ENCODE measurements at places on chromosomes 4 and X. TPM values are rescaled to one million over a fixed set of nuclear protein-coding genes. Genes with fewer than 3 reads are reported as not detected.
A peak's percentile ranks its signal among the peaks of the same experiment; 100 is the strongest.

- no peaks in the 10 kb centered on the region for H3K27me3 ChIP-seq
- no peak overlapping the region for H3K4me3 ChIP-seq
- H3K4me1 ChIP-seq: no peaks in the 10 kb centered on the region
- H3K27ac ChIP-seq: no peak overlapping the region
- no peak for DNase-seq
- no peaks in the 10 kb centered on the region for H3K36me3 ChIP-seq
Measured at GRCh38 chr4:117491516-117491915, 406.1 kb upstream of the TRAM1L1 start.

DNA sequence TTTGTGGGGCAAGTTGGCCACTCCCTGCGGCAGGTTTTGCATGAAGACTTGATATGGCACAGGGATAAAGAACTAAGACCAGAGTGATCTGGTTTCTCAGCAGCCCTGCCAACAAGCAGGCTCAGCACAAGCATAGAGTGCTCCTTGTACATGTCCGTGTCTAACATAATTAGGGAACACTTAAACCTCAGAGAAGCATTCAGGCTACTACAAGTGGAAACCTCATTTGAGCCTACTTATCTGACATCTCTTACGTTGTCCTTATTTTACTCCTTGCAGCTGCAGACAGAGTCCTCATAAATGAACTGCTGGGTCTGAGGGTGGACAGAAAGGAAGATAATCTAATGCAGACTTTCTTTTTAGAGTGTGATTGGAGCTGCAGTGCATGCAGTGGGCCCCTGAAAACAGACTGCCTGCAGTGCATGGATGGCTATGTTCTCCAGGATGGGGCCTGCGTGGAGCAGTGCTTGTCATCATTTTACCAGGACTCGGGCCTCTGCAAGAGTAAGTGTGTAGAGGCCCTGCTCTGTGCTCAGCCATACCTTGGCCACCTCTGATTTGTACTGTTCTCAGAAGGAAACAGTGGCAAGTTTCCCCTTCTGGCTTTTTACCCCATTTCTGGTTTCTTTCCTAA lies 179.1 kb upstream of the ANXA3 start:
- no peaks in the 10 kb centered on the region for H3K4me1 ChIP-seq
- DNase-seq: no peak
- H3K27me3 ChIP-seq: peaks cover 13% of the 10 kb centered on the region
- H3K36me3 ChIP-seq: no peaks in the 10 kb centered on the region

- H3K4me3 ChIP-seq: no peak overlapping the region
- H3K36me3 ChIP-seq: no peaks in the 10 kb centered on the region
- DNase-seq: no peak
Measured at GRCh38 chr4:31375936-31376335, 655.8 kb downstream of the PCDH7 start.

GRCh38 chr4:35963974-35964515 lies 280.3 kb downstream of the ARAP2 start:
- no peak overlapping the region for H3K4me3 ChIP-seq
- no peak for DNase-seq
- H3K27ac ChIP-seq: no peak overlapping the region
- H3K4me1 ChIP-seq: peaks cover 6% of the 10 kb centered on the region

GRCh38 chrX:68584221-68584620 lies 63.2 kb upstream of the STARD8 start:
- no peak overlapping the region for H3K4me3 ChIP-seq
- no peaks in the 10 kb centered on the region for H3K36me3 ChIP-seq
- H3K27me3 ChIP-seq: no peaks in the 10 kb centered on the region
- DNase-seq: no peak

DNA sequence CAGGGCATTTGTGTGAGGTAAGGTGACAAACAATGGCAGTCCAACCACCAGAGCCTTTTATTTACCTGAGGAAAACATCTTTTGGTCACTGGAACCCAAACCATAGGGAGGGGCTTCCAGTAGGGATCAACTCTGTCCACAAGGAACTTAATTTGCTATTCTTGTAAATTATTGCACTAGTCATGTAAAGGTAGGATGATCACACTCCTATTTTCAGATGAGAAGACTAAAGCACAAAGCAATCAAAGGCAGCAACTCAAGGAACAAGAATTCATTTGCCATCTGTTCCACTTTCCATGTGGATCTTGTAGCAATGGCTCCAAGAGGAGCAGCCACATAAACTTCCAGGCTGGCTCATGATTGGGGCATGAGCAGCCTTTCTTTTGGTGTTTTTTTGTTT lies 35.3 kb downstream of the CD99L2 start:
- H3K27me3 ChIP-seq: no peaks in the 10 kb centered on the region
- H3K27ac ChIP-seq: no peak overlapping the region
- no peak overlapping the region for H3K4me3 ChIP-seq

- no peaks in the 10 kb centered on the region for H3K36me3 ChIP-seq
- no peak overlapping the region for H3K27ac ChIP-seq
- H3K4me1 ChIP-seq: no peaks in the 10 kb centered on the region
- DNase-seq: peak; percentile 49
- H3K4me3 ChIP-seq: no peak overlapping the region
Measured at GRCh38 chrX:153648358-153649177, 1.6 kb downstream of the DUSP9 start.

DNA sequence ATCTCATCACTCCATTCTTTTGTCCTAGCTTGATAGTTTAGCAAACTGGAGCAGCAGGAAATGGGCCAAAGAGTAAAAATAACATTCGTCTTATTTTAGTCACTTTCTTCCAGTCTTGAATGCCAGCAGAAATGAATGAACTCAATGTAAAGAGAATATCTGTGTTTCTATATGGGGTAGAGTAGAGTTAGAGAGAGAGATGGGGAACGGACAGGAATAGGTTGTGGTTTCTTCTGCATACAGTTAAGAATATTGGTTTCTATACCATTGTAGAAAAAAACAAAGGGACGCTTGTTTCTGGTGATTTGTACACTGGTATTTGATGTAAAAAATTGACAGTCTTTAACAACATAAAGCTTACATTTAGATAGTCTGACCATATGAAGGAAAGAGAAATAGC lies 8.9 kb downstream of the GPR174 start:
- peaks cover 21% of the 10 kb centered on the region for H3K36me3 ChIP-seq
- no peak for DNase-seq
- peak overlapping the region; percentile 87 for H3K27ac ChIP-seq
- H3K4me3 ChIP-seq: peak overlapping the region; percentile 80
- peaks cover 9% of the 10 kb centered on the region for H3K27me3 ChIP-seq

DNA sequence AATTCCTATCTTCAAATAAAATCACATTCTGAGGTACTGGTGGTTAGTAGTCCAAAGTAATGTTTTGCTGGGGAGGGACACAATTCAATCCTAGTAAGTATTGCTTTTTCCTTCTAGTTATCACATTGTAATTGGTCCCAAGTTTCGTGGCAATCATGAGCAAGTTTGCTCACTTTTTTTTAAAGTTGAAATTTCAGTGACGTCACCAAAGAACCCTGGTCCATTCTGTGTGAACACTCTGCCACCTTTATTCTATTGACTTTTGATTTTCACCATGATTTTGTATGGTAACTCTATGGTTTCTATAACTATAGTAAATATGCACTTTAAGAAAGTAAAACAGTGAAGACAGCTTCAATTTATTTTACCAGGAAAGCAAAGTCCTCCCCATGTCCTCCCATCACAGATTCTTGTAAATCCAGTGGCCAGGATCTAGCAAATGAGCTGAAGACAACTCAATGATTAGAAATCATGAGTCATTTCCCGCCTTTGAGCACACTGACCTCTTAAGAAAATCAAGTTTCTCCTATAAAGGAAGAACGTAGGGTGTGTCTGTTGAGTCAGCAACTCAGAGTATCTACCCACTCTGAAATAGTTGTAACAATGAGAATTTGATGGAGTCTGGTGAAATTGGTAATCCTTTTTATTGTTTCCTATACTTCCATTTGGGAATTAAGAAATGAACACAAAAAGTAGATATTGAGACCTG lies 1306.6 kb upstream of the PABPC4L start:
- no peaks in the 10 kb centered on the region for H3K36me3 ChIP-seq
- DNase-seq: no peak
- no peak overlapping the region for H3K4me3 ChIP-seq

DNA sequence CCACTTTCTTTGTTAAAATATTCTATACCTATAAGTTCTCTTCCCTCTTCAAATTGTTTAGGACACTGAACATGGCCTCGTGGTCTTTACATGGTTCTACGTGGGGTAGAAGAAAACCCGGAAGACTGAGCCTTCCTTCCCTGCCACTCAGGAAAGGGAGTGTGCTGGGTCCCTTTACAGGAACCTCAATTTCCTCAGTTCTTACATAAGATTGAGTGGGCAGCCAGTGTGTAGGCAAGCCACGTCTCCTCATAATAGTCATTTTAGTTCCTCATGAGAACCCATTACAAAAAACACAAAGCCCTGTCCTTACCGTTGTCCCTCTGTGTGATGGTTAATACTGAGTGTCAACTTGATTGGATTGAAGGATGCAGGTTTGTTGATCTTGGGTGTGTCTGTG lies 28.7 kb upstream of the SMIM10L2A start:
- DNase-seq: no peak
- H3K27me3 ChIP-seq: no peaks in the 10 kb centered on the region
- H3K4me1 ChIP-seq: no peaks in the 10 kb centered on the region
- no peak overlapping the region for H3K27ac ChIP-seq

DNA sequence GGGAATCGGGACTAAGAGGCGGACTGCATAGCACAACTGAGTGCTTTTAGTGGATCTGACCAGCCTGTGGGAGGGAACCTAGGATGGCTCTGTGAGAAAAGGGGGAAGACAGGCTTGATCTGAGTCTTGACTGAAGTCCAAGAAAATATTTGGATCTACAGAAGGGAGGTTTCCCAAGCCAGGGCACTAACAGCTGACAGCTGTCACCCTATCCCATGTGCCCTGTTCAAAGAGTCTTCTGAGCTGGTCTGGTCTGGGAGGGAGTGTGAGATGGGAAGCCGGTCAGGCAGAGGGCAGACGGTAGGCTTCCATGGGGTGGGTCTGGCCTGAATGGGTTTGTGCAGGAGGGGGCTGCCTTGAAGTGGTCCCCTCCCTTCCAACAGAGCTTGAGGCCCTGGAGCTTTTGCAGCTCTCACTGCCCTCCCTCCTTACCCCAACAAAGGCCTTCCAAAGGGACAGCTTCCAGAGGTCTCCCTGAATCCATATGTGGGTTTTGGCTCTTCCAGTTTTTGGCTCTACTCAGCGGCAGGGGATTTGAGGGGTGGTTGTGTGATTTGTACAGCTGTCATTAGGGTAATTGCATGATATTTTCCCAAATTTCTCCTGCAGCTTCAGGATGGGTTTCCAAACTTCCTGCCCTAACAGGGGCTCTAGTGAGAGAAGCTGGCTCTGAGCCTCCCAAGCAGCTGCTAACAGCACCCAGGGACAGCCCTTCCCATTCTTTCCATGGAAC lies 643.7 kb downstream of the BCOR start:
- H3K36me3 ChIP-seq: no peaks in the 10 kb centered on the region
- H3K4me3 ChIP-seq: no peak overlapping the region
- H3K27ac ChIP-seq: no peak overlapping the region
- H3K4me1 ChIP-seq: no peaks in the 10 kb centered on the region
- peaks cover 25% of the 10 kb centered on the region for H3K27me3 ChIP-seq
- no peak for DNase-seq

DNA sequence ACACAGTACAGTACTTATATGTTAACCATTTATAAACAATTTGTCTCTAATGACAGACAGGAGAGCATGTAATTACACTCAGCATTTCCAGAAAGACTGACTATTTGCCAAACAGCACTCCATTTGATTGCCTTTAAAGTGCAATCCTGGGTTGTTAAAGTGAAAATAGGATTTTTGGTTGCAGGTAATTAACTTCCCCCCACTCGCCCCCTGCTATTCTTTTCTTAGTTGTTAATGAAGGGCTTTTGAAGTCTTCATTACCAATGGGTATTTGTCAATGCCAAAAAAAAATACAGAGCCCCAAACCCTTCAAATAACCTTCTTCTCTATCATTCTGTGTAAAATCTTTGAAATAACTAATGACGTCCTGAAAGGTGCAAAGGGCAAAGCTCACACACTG lies 825.6 kb downstream of the STPG2 start:
- DNase-seq: no peak
- H3K36me3 ChIP-seq: peaks cover 15% of the 10 kb centered on the region
- no peak overlapping the region for H3K27ac ChIP-seq
- H3K4me3 ChIP-seq: no peak overlapping the region
- no peaks in the 10 kb centered on the region for H3K27me3 ChIP-seq

DNA sequence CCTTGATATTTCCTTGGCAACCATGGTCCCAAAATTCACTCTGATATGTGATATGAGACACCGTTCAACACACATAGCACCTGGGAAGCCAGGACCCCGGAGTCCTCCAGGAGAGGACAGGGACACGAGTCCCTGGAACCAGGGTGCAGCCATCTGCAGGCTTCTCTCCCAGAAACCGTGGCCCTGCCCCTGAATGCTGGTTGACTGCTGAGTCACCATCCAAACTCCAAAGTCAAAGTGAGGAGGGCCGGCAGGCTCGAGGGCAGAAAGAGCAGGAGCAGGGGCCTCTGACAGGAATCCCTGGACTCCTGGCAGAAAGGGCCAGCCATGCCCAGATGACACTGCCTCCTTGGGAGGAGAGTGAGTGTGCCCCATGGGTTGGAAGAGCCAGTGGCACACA lies 6.9 kb upstream of the PNMA6A start:
- H3K27ac ChIP-seq: no peak overlapping the region
- H3K27me3 ChIP-seq: no peaks in the 10 kb centered on the region
- no peaks in the 10 kb centered on the region for H3K36me3 ChIP-seq
- DNase-seq: no peak
- no peaks in the 10 kb centered on the region for H3K4me1 ChIP-seq

GRCh38 chr4:152819026-152819645 lies 39.4 kb downstream of the ARFIP1 start:
- no peaks in the 10 kb centered on the region for H3K27me3 ChIP-seq
- no peak overlapping the region for H3K4me3 ChIP-seq
- H3K36me3 ChIP-seq: peaks cover 26% of the 10 kb centered on the region
- H3K4me1 ChIP-seq: peaks cover 27% of the 10 kb centered on the region

DNA sequence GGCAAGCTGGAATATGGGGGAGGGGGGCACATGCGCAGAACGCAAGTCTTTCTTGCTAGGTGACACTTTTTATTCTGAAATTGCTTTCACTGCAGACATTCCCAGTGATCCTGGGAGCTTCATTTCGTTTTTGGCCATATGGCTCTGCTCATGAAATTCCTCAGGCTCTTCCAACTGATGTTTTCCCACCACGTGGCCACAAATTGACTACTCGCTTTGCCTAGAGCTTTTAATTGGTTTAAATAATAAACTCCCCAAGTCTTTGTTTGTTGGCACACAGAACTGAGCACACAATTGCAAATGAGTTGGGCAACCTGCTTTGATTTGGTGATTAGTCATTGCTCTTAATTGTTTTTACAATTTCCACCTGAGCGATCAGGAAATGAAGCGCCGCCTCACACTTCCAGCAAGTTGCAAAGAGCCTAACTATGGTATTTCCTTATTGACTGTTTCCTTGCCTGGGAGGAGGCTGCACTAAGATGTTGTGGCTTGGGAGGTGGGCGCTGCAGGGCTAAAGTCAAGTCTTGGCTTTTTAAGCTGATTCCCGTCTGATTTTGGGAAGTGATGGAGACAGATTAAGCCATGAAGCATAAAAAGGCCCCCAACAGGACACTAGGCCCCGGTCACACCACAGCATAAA lies 282.5 kb downstream of the ZIC3 start:
- no peak overlapping the region for H3K4me3 ChIP-seq
- DNase-seq: no peak
- no peaks in the 10 kb centered on the region for H3K27me3 ChIP-seq

The ACSL4 gene
- 79.4 TPM for total RNA-seq

The LIMCH1 gene
- total RNA-seq: not detected

The VCX3A gene
- total RNA-seq: not detected

The MAB21L2 gene
- not detected for total RNA-seq

The S100P gene
- 5.1 TPM for total RNA-seq

Data from natural killer cell treated with Interleukin-12 subunit alpha and Interleukin-12 subunit beta and Interleukin-15 and Interleukin-18, amount 100 ng/mL, for 72 hours (primary cell).